Kidney (tissue), 22 donors: ENCODE measurements at places on chromosomes 7 and 10. TPM values are rescaled to one million over a fixed set of nuclear protein-coding genes. Genes with fewer than 3 reads are reported as not detected.

GRCh38 chr7:94244760-94245159, 149.9 kb upstream of the COL1A2 start:
- H3K27ac ChIP-seq: no peak overlapping the region
- no peak overlapping the region for H3K4me3 ChIP-seq
- no peaks in the 10 kb centered on the region for H3K27me3 ChIP-seq
- no peak for DNase-seq
- H3K36me3 ChIP-seq: no peaks in the 10 kb centered on the region

- peak; percentile 75 for DNase-seq
- no peaks in the 10 kb centered on the region for H3K27me3 ChIP-seq
- H3K36me3 ChIP-seq: no peaks in the 10 kb centered on the region
- H3K27ac ChIP-seq: no peak overlapping the region
- no peak overlapping the region for H3K4me3 ChIP-seq
- no peaks in the 10 kb centered on the region for H3K4me1 ChIP-seq
Measured at GRCh38 chr10:122279725-122280141, 8.6 kb downstream of the BTBD16 start.

ABHD11 gene
- polyA plus RNA-seq: 55.3 TPM

DNA sequence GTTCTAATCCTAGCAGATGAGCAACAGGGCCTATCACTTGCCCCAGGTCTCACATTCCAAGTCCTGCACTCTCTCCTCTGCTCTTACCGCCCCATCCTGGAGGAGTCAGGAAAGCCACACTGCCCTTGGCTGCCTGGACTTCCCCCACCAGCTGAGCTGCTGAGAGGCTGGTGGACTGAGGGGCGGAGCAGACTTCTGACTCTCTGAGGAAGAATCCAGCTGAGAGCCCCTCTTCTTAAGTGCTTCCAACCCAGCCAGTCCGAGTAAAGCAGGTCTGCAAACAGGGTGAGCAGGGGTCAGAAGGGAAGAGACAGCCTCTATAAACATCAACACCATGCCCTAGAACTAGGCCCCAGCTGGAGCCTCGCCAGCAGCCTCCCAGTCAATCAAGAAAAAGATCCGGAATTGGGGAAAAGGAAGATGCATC, 92.4 kb upstream of the TMEM72 start:
- no peak for DNase-seq
- no peaks in the 10 kb centered on the region for H3K4me1 ChIP-seq
- H3K4me3 ChIP-seq: no peak overlapping the region
- H3K27me3 ChIP-seq: no peaks in the 10 kb centered on the region
- no peaks in the 10 kb centered on the region for H3K36me3 ChIP-seq
- H3K27ac ChIP-seq: no peak overlapping the region

KNDC1 gene
- polyA plus RNA-seq: 0.43 TPM

DNA sequence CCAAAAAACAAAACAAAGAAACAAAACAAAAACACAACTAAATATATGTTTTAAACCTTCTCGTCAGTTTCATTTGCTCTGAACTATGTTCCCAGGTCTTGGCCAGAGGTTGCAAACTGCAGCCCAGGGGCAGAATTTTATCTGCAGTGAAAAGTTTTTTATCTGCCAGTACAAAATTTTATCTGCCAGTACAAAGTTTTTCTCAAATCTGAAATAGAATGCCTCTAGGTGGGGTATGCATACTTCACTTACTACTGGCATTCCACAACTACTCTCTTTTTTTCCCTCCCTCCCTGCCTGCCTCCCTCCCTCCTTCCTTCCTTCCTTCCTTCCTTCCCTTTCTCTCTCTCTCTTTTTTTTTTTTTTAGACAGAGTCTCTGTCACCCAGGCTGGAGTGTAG, 9.4 kb upstream of the CLDN3 start:
- H3K27me3 ChIP-seq: no peaks in the 10 kb centered on the region
- no peak overlapping the region for H3K4me3 ChIP-seq
- no peaks in the 10 kb centered on the region for H3K36me3 ChIP-seq
- no peaks in the 10 kb centered on the region for H3K4me1 ChIP-seq
- H3K27ac ChIP-seq: no peak overlapping the region
- no peak for DNase-seq

DNA sequence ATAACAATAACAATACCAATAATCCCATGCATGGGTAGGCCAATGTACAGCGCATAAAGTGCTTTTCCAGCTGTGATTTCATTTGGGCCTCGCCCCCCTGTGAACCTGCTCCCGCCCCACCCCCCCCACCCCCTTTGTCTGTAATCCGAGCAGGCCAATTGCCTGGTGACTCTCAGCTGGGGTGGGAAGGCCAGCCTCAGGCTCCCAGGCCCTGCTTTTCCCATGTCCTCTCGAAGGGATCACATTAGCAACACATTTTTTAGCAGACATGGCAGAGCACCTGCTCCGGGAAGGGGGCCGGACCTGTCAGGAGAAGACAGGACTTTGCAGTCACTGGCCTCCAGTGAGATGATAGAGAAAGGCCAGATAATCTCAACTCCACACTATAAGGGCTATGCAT, 439.3 kb downstream of the RPS24 start:
- no peak overlapping the region for H3K27ac ChIP-seq
- DNase-seq: peak; percentile 74
- H3K27me3 ChIP-seq: no peaks in the 10 kb centered on the region
- H3K36me3 ChIP-seq: no peaks in the 10 kb centered on the region
- H3K4me1 ChIP-seq: no peaks in the 10 kb centered on the region

GRCh38 chr10:115514895-115515294, 421.7 kb downstream of the ATRNL1 start:
- no peaks in the 10 kb centered on the region for H3K4me1 ChIP-seq
- DNase-seq: no peak
- H3K36me3 ChIP-seq: no peaks in the 10 kb centered on the region
- H3K4me3 ChIP-seq: no peak overlapping the region
- no peak overlapping the region for H3K27ac ChIP-seq

- H3K4me1 ChIP-seq: no peaks in the 10 kb centered on the region
- H3K27ac ChIP-seq: no peak overlapping the region
- no peaks in the 10 kb centered on the region for H3K27me3 ChIP-seq
- no peaks in the 10 kb centered on the region for H3K36me3 ChIP-seq
- no peak for DNase-seq
Measured at GRCh38 chr10:10421071-10421470, 596.6 kb upstream of the CELF2 start.

- H3K36me3 ChIP-seq: no peaks in the 10 kb centered on the region
- H3K27me3 ChIP-seq: no peaks in the 10 kb centered on the region
- H3K27ac ChIP-seq: peak overlapping the region; percentile 83
- H3K4me1 ChIP-seq: peaks cover 11% of the 10 kb centered on the region
- peak; percentile 72 for DNase-seq
Measured at GRCh38 chr10:61837755-61838171, 63.7 kb upstream of the ARID5B start.

CCL24 gene
- polyA plus RNA-seq: not detected

DNA sequence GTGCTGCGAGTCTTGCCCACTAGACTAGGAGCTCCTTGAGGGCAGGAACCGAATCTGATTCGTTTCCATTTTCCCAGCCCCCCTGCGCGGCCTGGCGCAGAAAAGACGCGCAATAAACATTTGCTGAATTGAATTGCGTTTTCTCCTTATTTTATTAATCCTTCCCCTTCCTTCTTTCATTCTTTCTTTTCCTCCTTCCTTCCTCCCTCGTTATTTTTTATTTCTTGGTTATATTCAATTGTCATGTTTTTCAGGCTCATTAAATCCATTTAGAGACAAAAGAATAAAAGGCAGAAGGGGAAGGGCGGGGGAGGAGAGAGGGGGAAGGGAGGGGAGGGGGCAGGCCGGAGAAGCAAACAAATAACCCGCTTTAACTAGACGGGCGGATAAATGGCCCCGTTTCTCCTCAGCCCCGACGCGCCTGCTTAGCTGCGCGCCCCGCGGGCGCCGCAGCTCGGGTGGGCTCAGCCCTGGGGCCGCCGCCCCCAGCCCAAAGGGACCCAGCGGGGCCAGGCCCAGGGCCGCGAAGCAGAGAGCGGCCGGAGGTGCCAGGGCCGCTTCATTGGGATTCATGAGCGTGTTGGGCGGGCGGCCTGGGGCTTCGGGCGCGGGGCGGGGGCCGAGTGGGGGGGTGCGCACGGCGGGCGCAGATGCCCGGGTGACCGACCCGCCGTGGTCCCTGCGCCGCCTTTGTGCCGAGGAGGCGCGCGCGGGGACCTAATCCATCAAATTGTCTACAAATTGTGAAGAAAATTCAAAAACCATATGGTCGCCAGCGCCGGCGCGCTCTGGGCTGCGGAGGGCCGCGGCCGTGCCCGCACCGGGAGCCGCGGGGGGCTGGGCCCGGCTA, 5.0 kb downstream of the LBX1 start:
- H3K27me3 ChIP-seq: peaks cover 73% of the 10 kb centered on the region
- no peaks in the 10 kb centered on the region for H3K36me3 ChIP-seq
- H3K4me1 ChIP-seq: peaks cover 25% of the 10 kb centered on the region
- DNase-seq: peak; percentile 12

MYH16 gene
- polyA plus RNA-seq: not detected

TAF3 gene
- polyA plus RNA-seq: 4.0 TPM

GRCh38 chr7:104927055-104927454, 87.0 kb upstream of the KMT2E start:
- no peaks in the 10 kb centered on the region for H3K36me3 ChIP-seq
- no peaks in the 10 kb centered on the region for H3K27me3 ChIP-seq
- H3K4me3 ChIP-seq: no peak overlapping the region

GRCh38 chr7:14747701-14748100, 154.8 kb downstream of the DGKB start:
- no peak overlapping the region for H3K27ac ChIP-seq
- H3K36me3 ChIP-seq: no peaks in the 10 kb centered on the region
- no peaks in the 10 kb centered on the region for H3K4me1 ChIP-seq
- no peak for DNase-seq
- H3K4me3 ChIP-seq: no peak overlapping the region
- no peaks in the 10 kb centered on the region for H3K27me3 ChIP-seq

DNA sequence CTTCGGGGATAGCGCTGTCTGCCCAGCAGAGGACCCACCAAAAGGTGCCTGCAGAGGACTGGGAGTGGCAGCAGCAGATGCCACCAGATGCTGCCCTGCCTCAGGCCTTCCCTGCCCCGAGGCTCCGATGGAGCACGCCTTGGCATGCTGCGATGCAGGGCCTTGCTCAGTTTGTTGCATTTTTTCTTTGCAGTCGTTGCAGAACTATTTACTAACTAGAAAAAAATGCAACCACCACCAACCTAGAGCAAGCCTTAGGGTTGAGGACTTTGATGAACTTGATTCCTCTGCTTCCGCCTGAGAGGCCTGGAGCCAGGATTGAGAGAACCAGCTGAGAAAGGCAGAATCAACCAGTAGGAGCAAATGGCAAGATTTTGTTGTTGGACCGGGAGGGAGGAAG, 585.6 kb upstream of the MKI67 start:
- no peak overlapping the region for H3K4me3 ChIP-seq
- H3K27me3 ChIP-seq: no peaks in the 10 kb centered on the region
- no peaks in the 10 kb centered on the region for H3K36me3 ChIP-seq
- no peak overlapping the region for H3K27ac ChIP-seq

CPA1 gene
- 1.1 TPM for polyA plus RNA-seq

GRCh38 chr10:133243593-133243992, 5.9 kb downstream of the VENTX start:
- no peak overlapping the region for H3K27ac ChIP-seq
- no peak overlapping the region for H3K4me3 ChIP-seq
- peaks cover 6% of the 10 kb centered on the region for H3K27me3 ChIP-seq
- no peaks in the 10 kb centered on the region for H3K4me1 ChIP-seq

SPAG6 gene
- 0.30 TPM for polyA plus RNA-seq

AKR1C1 gene
- 81.3 TPM for polyA plus RNA-seq

DNA sequence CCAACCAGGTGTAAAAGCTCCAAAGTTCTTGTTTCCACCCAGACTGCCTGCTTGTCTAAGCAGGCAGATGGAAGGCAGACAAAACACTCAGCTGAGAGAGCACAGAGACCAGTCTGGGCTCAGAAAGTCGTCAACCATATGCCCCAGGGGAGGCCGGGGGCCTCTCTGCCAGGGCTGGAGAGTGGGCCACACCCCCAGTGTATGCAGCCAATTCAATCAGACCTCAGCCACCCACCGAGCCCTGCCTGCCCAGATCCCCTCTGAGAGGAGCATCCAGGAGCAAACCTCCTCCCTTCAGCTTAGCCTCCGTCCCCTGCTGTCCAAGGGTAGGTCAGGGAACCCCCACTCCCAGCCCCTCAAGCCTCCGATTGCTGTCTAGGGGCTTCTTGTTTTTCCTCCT, 196.3 kb downstream of the LSM5 start:
- H3K36me3 ChIP-seq: no peaks in the 10 kb centered on the region
- no peak for DNase-seq
- H3K4me3 ChIP-seq: no peak overlapping the region
- H3K27ac ChIP-seq: no peak overlapping the region

GRCh38 chr7:47153058-47153457, 428.9 kb downstream of the TNS3 start:
- peak; percentile 23 for DNase-seq
- peaks cover 15% of the 10 kb centered on the region for H3K4me1 ChIP-seq
- no peaks in the 10 kb centered on the region for H3K36me3 ChIP-seq
- H3K27me3 ChIP-seq: no peaks in the 10 kb centered on the region
- no peak overlapping the region for H3K27ac ChIP-seq

TMEM140 gene
- 28.2 TPM for polyA plus RNA-seq

- peak; percentile 14 for DNase-seq
- no peak overlapping the region for H3K4me3 ChIP-seq
- no peak overlapping the region for H3K27ac ChIP-seq
- H3K36me3 ChIP-seq: no peaks in the 10 kb centered on the region
- H3K27me3 ChIP-seq: no peaks in the 10 kb centered on the region
- H3K4me1 ChIP-seq: peaks cover 4% of the 10 kb centered on the region
Measured at GRCh38 chr7:105577251-105577650, 4.0 kb downstream of the EFCAB10 start.

SPDYE11 gene
- not detected for polyA plus RNA-seq

DNA sequence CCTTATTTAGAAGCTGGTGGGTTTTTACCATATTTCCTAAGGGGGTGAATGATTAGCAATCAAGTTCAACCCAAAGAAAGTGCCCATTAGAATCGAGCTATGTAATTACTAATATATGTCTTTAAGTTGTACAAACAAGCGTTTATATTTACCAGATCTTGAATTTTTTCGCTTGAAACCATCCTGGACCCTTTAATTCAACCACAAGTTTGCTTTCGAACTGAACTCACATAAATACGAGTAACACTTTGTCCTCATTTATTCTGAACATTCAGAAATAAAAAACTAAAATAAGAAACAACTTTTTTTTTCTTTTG, 1.5 kb downstream of the SRI start:
- H3K4me1 ChIP-seq: peaks cover 3% of the 10 kb centered on the region
- H3K36me3 ChIP-seq: peaks cover 8% of the 10 kb centered on the region
- no peaks in the 10 kb centered on the region for H3K27me3 ChIP-seq
- DNase-seq: no peak
- peak overlapping the region; percentile 90 for H3K4me3 ChIP-seq

GRCh38 chr7:45122975-45123860, 11.7 kb upstream of the TBRG4 start:
- DNase-seq: no peak
- H3K4me3 ChIP-seq: no peak overlapping the region
- H3K4me1 ChIP-seq: no peaks in the 10 kb centered on the region

DNA sequence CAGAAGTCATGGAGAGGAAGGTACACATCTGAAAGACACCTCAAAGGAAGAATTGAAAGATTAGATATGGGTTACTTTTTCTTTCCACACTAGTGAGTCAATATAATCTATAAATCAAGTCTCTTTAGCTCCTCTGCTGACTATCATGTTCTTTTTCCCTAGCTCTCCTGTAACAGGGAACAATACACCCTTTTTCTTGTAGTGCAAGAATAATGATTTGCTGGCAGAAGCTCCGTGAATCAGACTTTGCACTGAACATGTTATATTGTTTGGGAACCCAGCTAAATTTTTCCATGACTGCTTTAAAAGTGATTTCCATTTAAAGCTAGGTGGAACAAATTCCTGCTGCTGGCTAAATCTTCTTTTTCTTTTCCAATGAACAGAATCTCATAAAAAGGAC, 756.6 kb upstream of the C7orf33 start:
- H3K4me1 ChIP-seq: no peaks in the 10 kb centered on the region
- H3K36me3 ChIP-seq: no peaks in the 10 kb centered on the region
- H3K27ac ChIP-seq: no peak overlapping the region
- DNase-seq: no peak
- no peaks in the 10 kb centered on the region for H3K27me3 ChIP-seq
